ENCODE measurements at places on chromosomes 7 and 10.
A peak's percentile ranks its signal among the peaks of the same experiment; 100 is the strongest.

DNA sequence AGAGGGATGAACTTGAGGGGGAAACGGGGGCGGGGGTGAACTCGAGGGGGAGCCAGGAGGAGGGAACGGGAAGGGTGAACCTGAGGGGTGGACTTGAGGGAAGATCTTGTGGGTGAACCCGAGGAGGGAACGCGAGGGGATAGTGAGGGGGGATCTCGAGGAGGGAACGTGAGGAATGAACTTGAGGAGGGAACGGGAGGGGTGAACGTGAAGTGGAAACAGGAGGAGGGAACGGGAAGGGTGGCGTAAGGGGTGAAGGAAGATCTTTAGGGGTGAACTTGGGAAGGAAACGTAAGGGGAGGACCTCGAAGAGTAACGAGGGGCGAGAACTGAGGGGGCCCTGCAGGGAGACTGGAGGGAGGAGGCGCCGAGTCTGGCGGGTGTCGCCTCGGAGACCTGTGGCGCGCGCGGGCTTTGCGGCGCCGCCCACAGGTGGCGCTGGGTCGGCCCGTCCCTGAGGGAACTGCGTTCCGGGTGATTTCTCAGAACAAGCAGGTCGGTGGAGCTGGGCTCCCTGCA lies 651 bp downstream of the MYO3A start:
- DNase-seq, result peak; percentile 6

GRCh38 chr10:87804939-87805569 lies 13.0 kb downstream of the ATAD1 start:
- DNase-seq, result no peak

DNA sequence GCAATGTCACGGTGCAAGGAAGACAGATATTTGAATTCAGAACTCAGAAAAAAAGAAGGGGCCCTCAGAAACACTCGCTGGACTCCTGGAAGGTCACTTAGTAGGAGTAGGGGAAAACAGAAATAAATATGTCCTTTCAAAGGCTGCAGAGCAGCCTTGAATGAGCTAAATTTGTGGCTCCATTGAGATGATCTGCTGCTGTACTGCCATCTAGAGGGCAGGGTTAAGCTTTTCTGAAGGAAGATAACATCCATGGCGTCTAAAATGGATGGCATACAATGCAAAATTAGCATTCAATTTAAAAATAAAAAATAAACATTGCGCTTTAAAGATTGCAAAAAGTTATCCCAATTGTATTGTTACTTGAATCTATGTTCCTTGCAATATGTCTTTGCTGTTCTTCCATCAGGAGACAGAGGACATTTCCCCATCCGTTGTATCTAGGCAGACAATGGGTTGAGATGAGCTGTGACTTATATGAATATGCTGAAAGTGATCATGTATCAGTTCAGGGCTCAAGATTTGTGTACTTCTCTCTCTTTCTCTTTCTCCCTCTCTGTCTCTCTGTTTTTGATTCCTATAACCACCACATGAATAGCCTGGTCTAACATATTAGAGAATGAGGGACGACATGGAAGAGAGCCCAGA lies 642.2 kb downstream of the SH2D4B start:
- DNase-seq, result no peak

DNA sequence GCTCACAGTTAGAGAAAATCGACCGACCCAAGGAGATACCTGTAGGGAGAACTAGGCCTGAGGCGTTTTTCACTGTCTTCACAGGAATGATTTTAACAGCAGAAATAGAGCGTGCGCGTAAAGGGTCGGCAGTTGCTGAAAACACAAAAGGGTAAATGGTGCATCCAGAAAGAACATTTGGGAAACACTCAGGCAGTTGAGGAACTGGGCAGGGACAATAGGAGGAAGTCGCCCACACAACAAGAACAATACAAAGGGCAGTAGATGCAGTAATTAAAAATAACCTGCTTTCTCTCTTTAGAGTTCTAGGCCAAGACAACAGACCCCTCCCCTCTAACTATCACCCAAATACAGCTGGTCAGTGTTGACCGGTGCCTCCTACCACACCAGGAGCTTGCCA lies 126.6 kb downstream of the SORBS1 start:
- DNase-seq, result no peak

DNA sequence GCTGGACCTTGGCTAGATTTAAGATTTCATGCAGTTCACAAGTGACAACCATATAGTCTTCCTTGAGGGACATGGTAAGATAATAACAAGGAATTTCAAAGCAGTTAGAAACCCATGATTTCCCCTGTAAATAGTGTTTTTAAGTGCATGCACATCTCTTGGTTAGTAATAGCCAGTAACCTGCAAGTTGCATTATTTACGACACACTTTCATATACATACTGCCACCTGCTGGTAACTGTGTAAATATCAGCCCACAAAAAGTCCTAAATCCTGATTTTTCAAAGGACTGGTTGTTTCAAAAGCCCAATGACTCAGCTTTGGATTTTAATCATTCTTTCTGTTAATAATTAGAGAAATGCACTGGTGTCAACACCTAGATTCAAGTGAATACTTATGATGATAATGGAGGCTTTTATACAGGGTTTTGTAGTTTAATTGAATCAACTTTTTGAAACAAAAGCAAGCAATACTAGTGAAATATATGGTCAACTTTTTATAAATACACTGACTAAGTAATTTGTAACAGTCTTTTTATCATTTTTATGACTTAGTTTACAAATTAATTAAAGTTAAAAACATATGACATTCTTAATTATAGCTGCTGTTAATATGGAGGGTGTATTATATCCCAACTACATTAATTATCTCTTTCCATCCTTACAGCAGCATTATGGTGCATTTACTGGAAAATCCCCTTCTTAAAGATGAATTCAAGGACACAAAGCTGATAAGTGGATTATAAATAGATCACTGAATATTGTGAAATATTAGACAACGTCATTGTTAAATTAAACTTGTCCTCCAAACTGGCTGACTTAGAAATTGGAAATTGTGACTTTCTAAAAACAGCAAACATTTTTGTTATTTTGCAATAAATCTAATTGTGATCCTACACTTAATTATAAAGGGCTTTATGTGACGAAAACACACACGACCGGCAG lies 367.7 kb upstream of the SEMA3D start:
- DNase-seq, result no peak

DNA sequence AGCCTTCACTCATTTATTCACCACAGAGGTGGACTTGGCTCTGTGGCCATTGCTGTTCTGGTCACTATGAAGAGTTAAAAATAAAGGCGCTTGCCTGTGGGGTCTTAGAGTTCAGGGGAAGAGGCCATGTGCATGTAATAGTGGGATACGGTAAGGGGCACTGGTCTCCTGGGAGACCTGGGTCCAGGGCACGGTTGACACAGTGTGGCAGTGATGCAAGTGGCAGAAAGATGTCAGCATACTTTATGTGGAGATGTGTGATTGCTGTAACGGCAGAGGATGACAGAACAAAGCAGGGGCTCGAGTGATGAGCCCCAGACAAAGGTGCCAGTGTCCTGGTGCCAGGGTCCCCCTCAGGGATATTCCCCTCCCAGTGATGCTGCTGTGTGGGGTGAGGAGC lies 8.6 kb downstream of the ZSCAN25 start:
- no peak for DNase-seq

- no peak for DNase-seq
These were observed 11.3 kb upstream of the SLIT1 start for GRCh38 chr10:97197030-97197500.

GRCh38 chr10:84306751-84307384 lies 21.5 kb upstream of the CCSER2 start:
- no peak for DNase-seq

DNA sequence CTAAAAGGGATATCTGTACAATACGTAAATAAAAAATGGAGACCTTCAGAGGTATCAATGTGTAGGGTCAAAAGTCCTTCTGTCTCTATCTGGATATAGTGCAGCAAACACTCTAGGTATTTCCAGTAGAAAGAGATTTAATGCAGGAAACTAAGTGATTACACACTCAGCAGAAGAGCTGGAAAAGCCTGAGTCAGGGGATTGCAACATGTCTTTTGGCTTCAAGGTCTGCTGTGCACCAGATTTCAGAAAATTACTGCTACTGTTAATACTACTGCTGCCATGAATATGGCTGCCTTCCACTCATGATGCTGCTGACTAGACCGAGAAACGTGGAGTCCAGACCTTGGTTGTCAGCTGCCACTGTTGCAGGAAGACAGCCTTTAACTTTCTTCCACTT lies 94.9 kb upstream of the DLX6 start:
- DNase-seq, result no peak

DNA sequence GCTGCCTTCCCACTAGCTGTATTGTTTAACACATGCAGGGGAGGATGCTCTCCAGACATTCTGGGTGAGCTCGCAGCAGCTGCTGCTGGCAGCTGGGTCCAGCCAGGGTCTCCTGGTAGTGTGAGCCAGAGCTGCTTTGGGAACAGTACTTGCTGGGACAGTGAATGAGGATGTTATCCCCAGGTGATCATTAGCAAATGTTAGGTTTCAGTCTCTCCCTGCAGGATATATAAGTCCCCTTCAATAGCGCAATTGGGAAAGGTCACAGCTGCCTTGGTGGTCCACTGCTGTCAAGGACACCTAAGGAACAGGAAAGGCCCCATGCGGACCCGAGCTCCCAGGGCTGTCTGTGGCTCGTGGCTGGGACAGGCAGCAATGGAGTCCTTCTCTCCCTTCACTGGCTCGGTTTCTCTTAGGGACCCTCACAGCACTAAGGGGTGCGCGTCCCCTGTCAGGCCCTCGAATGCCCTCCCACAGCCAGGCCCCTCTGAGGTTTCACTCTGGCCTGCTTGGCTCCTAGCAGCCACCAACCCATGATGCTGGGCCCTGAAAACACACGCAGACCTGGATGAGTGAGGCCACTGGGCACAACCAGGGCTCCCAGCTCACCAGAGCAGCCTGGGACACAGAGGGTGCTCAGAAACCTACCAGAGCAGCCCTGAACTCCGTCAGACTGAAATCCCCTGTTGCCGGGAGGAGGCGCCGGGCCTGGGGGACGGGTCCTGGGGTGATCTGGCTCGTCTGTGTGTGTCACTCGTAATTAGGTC lies 173.0 kb upstream of the LANCL2 start:
- DNase-seq, result no peak

- no peak for DNase-seq
These were observed 47.0 kb downstream of the CREB5 start for GRCh38 chr7:28459306-28459705.

DNA sequence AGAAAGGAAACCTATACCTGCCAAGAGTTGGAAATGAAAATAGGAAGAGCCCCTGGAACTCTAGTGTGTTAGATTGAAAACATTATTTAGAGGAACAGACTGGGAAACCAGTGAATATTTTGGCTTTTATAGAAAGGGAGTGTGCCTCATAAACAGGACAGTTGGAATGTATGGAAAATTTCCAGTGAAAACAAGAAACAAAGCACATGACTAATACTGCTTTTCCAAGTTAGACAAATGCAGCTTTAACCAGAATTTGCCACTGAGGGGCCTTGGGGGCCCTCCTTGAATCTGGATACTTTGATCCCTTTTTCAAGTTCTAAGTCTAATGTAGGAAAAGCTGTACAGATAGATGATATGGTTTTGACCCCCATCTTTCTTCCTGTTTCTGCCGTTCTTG lies 21.2 kb downstream of the ITGB8 start:
- no peak for DNase-seq

DNA sequence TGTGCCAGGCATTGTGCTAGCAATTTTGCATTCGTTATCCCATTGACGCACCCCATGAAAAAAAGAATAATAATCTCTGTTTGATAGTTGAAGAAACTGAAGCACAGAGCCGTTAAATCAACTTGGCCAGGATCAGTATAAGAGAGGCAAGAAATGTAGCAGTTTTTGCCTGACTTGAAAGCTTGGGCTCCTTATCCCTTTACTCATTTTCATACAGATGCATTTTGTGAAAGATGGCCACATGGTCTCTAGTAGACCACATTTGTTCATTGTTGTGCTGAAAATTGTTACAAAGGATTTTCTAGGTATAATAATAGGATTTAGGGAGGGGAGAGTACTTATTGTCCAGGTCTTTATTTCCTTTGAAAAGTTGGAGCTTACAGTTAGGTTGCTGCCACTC lies 14.7 kb downstream of the AUTS2 start:
- no peak for DNase-seq

DNA sequence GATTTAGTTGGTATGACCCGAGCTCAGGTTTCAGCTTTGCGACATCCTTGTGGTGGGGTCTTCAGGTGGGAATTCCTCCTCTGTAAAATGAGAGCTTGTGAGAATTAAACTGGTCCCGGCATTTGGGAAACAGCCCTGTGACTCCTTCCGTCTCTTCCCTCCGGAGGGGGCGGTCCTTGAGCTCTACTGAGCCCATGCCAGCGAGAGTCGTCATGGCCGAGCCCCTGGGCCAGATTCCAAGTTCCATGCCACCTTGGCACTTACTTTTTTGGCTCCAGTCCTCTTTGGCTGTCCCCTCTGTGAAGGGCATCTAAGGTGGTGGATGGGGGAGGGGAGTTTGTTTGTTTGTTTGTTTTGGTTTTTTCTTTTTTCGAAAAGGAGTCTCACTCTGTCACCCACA lies 47.6 kb downstream of the GTF2IRD1 start:
- DNase-seq, result no peak

- no peak for DNase-seq
These were observed 103.7 kb upstream of the CTBP2 start for GRCh38 chr10:125264091-125264490.

DNA sequence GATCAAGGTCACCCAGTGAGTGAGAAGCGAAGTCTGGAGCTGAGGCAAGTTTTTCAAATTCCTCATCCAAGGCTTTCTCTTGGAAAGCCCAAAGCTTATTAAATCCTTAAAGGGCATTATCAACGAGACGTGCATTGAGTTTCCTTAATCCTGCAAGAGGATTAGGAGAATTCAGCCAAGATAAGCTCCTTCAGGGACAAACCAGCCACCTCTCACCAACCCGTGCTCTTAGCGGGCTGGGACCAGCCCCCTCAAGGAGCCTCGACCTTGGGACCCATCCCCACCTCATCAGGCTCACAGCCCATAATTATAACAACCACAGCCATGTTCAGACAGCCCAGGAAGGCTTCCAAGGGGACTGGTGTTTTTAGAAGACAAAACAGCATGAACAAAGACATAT lies 12.0 kb upstream of the SLC29A4 start:
- DNase-seq, result no peak

- no peak for DNase-seq
These were observed 45.6 kb downstream of the PDGFA start for GRCh38 chr7:473870-474604.

GRCh38 chr7:26912338-26912737 lies 47.9 kb upstream of the SKAP2 start:
- DNase-seq, result no peak

GRCh38 chr7:72710983-72711382 lies 117.0 kb downstream of the TYW1B start:
- no peak for DNase-seq

DNA sequence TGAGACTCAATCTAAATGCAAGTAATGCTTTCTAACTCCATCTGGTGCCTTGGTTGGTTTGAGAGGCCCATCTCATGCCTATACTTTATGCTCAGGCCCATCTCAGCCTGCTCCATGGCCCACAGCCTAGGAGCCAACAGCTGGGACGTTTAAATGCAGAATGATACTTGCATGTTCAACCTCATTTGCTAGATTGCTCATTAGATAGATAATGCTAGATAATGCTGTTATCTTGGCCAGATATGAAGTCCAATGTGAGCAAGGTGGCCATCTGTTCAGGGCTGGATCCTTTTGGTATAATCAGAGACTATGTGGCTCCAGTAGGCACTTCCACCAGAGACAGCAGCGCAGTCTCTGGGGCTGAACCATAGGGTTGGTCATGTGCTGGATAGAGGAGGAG lies 321.6 kb upstream of the PHYHIPL start:
- DNase-seq, result no peak

Measured in CD4-positive, alpha-beta T cell treated with Interleukin-1 beta for 1 hour (primary cell).